Psoas muscle (tissue), 8 donors: ENCODE measurements at places on chromosomes 11 and 22. TPM values are rescaled to one million over a fixed set of nuclear protein-coding genes. Genes with fewer than 3 reads are reported as not detected.

GRCh38 chr11:118921121-118921928 is 4.4 kb downstream of the BCL9L start:
- peak; percentile 82 for DNase-seq

GRCh38 chr22:30881361-30882183 is 87.0 kb downstream of the MORC2 start:
- DNase-seq, result no peak

DNA sequence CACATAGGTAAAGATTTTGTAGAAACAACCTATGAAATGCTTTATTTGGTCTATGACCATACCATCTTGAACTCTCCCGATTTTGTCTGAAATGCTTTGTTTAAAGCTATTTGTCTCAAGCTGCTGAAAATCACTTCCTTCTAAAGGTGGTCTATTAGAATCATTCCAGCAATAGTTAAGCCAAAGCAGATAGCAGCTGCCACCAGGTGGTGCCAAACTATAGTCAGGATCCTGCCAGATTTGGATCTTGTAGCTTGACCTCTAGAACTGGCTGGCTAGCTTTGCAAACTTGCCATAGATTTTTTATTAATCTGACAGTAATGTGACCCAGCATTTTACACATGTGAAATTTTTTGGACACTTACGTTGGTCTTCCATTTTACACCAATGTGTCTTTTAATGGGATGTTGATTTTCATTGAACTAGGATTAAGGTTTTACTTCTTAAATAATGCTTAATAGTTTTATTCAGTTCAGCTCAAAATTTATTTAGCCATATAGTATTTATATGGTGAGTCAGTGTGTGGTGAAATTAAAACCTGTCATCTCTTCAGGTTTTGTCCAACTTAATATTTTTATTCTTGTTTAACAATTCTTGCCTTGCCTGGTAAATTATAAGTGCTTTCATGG is 19.7 kb downstream of the CTR9 start:
- peak; percentile 68 for DNase-seq

- DNase-seq, result no peak
These were observed 6.4 kb downstream of the RTN4RL2 start for GRCh38 chr11:57466680-57467079.

DNA sequence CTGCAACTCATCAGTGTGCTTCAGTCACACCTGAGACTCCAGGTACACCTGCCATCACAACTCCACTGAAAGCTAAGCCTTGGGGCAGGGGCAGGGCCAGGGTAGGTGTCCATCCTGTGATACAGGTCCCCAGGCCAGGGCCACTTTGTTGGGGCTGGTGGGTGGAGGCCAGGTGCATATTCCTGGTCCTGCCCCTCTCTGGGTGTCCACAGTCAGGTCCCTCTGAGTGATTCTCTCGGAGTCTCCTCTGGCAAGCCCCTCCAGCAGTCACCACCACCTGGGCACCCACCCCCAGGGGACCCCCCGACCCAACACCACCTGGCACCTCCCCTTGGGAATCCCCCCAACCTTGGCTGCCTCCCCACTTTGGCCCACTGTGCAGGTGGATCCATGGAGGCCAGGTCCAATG is 9.5 kb upstream of the ACR start:
- peak; percentile 42 for DNase-seq

GRCh38 chr22:50684986-50685385 is 12.4 kb downstream of the SHANK3 start:
- DNase-seq, result no peak

- DNase-seq, result no peak
These were observed 170.1 kb upstream of the B3GAT1 start for GRCh38 chr11:134581966-134582769.

DNA sequence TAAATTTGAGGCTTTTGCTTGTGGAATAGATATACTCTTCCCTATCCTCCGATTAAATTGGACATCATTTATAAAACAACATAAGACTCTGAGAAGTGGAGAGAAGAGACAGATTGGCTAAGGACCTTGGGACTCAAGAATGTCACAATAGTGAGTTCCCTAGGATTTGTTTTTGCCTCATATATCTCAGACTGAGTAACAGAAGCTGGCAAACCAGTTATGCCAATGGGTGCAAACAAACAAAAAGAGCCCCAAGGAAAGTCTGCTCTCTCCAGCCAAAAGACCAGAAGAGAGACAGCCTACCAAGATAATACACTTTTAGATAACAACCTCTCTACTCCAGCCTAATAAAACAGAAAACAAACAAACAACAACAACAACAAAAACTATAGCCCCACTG is 28.9 kb downstream of the DEUP1 start:
- no peak for DNase-seq

DNA sequence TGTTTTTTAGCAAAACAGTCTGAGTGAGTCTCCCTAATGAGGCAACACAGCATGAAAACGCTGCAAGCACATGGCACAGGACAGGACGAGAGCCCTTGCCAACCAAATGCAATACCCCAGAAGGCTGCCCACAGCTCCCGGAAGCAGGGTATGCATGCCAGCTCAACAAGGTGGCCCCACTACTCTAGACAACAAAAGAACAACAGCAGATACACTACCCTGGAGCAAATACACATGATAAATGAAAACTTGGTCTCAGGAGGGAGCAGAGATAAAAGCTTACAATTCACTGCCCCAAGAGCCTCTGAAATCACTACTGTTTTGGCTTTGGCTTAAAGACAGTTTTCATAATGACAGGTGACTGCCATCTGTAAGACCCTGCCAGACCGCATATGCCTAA is 785.4 kb upstream of the API5 start:
- DNase-seq, result no peak

GRCh38 chr22:49483946-49484345 is 343.7 kb downstream of the BRD1 start:
- no peak for DNase-seq

DNA sequence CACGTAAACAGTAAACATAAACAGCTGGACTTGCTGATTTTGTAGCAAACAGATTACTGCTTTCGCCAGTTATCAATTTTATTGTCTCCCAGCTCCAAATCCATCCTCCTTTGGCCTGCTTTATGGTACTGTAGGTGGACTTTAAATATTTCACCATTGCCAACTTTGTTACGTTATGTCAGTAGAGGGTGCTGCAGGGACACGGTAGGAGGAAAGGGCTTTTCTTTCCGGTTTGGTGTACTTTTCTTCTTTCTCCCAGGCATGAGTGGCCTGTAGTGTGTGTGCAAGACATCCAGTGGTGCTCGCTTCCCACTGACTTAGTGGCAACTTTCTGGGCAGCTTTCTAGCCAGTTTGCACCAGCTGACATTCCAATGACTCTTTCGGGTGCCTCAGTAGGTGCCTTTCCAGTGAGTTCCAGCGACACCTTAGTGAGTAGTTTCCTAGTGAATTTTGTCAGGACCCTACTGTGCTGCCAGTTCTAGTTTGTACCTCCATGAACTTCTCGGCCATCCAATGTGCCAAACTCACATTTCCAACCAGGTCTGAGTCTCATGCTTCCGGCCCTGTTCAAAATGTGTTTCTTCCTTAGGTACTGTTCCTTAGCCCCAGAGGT is 267.6 kb upstream of the TENM4 start:
- DNase-seq, result no peak

DNA sequence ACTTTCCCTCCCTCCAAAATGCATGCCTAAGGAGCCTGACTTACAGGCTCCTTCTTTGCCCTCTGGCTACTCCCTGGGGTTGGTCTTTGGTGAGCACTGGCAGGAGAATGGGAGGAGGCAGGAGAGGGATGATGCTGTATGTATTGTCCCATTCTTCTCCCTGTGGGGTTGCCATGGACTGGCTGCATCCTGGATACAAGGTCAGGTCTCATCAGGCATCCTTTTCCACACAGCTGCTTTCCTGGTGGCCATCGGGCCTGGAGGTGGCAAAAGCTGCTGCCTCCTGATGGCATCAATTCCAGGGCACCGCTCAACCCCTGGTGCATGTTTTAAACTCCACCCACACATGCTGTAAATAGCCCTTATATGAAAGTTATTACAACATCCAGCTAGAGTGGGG is 257.2 kb downstream of the ETS1 start:
- no peak for DNase-seq

DNA sequence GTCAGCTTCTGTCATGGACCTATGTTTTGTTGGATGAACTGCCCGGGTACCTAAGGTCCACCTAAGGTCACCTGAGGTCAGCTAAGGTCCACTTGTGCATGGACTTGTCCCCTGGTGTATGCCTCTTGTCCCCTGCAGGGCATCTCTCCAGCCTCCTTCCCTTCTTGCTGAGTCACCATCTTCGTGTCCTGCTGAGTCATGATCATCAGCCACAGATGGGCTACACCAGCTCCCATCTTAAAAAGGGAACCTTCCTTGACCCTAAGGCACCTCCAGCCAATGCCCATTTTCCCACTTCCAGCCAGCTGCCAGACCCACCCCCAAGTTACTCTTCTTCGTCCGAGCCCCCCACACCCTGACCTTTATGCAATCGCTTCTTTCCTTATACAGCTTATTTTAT is 544.9 kb downstream of the TBC1D22A start:
- DNase-seq, result no peak

- DNase-seq, result no peak
These were observed 258.0 kb downstream of the FAT3 start for GRCh38 chr11:92482492-92483060.

DNA sequence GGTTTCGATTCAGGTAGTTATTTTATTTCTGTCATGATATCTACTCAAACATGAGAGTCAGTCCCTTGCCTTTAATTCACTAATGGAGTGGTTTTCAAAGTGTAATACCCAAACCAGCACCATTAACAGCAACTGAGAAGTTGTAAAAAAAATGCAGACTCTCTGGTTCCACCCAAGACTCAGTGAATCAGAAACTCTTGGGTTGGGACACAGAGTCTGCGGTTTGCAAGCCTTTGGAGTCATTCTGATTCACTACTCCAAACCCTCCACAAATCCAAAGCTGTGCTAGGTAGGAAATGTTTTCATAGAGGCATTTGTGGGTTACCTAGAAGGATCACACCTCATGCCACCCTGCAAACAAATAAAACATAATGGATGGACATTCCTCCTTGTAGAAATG is 340.1 kb downstream of the NTM start:
- DNase-seq, result no peak

- DNase-seq, result no peak
These were observed 48.4 kb upstream of the CYP2D6 start for GRCh38 chr22:42178910-42179519.

MRGPRF gene
- 2.8 TPM for polyA plus RNA-seq

FREY1 gene
- polyA plus RNA-seq, result not detected

MMP1 gene
- 0.25 TPM for polyA plus RNA-seq

MIAT gene
- 0.04 TPM for polyA plus RNA-seq

DCHS1 gene
- polyA plus RNA-seq, result 1.7 TPM

FAM83F gene
- 0.01 TPM for polyA plus RNA-seq

PRG2 gene
- polyA plus RNA-seq, result not detected

OR2D2 gene
- polyA plus RNA-seq, result not detected

TEX54 gene
- polyA plus RNA-seq, result not detected
